Progenitor cell of endocrine pancreas (in vitro differentiated cells): ENCODE measurements at places on chromosomes 7 and 10. TPM values are rescaled to one million over a fixed set of nuclear protein-coding genes. Genes with fewer than 3 reads are reported as not detected.

The PGAM1 gene
- 130 and 137 TPM in 2 replicates for total RNA-seq

The VGF gene
- total RNA-seq = 0.96 and 1.8 TPM in 2 replicates

The NCF1 gene
- 0.58 TPM in 1 of 2 replicates, not detected in the other for total RNA-seq

GRCh38 chr10:66799474-66799873 is 126.4 kb upstream of the LRRTM3 start:
- DNase-seq = no peak

- no peak for DNase-seq
Measured at GRCh38 chr10:61486738-61487396, 33.7 kb upstream of the TMEM26 start.

DNA sequence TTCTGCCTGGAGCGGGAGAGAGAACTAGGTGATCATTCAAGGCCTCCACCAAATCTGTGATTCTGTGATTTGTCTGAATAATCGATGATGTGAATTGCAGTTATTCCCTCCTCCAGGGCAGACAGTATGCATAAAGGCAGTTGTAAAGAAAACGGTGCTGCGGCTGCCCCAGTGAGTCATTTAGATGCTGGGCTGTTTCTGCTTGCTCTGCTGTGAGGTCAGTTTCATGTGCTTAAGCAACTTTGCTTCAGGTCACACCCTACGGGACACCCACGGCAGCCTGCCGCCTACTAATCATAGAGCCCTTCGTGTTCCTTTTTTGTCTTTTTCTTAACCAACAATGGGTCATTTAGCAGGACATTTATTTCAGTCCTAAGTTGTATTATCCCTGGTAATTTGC is 158.1 kb upstream of the PITRM1 start:
- no peak for DNase-seq

GRCh38 chr10:123936426-123936825 is 44.8 kb upstream of the CPXM2 start:
- DNase-seq = no peak
